HuH-7 (cell line): ENCODE measurements at places on chromosomes 13 and 19.

DNA sequence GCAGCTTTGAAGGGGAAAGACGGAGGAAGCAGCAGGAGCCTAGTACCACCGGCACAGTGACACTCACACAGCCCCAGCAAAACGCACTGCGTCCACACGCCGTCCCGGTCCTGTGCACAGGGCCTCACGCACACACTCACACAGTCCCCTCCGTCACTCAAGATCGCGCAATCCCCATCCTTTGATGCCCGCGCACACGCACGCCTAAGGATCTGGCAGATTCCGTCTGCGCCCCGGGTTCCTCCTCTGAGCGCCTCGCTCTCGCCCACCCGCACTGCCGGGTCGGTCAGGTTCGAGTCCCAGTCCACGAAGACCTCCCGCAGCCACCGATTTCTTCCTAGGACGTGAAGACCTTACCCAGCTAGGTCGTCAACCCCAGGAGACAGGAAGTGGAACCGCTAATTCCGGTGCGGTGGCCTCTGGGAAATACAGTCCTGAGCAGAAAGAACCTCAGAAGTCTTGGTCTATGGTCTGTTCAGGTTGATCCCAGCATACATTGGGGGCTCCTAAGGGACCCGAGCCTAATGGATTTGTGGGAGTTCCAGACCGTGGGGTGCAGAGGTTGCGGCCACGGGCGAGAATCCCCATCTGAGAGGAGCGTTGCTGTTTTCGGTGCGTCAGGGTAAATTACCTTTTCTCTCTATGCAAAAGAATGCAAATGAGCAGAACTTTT is at the start of gene ZNF780B:
Gene ZNF780B (minus strand): TSS at position 400 of the 673 bp plus-strand sequence. CDS start 5,899 bp downstream, outside the sequence.
- peak; percentile 78 for DNase-seq

DNA sequence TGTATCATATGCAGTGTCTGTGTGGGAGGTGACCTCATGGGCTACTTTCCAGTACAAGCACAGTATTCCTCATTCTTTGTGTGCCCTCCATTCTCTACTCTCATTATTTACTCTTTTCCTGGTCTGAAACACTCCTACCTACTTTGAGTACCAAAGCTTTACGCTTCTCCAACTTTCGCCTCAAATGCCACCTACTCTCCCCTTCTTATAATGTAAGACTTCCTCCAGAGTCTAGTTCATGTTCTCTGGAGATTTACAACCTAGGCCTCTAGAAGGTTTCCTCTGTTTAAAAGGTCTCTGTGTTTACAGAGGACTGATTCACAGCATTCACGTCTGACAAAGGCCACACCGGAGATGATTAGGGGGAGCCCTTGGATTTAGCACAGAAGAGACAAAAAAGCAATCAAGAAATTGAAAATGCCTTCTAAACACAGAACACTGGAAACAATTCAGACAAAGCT is 302.0 kb downstream of the KLF12 start:
- DNase-seq = no peak

DNA sequence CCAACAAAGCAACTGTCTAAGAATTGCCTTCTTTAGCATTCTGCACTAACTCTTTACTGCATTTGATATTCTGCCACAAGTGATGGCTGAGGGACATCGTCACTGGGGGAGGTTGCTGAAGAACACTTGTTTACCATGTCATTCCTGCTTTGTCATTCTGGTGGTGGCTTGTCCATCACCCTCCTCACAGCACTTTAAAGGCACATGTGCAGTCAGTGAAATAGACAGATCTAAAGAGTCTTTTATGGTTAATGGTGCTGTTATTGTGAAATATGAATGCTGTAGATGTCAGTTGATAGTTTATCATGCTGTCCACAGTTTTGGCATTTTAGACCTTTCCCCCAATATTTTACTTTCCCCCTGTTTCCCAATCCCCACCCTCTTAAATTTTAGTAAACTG is 120.9 kb upstream of the TSC22D1 start:
- no peak for DNase-seq

DNA sequence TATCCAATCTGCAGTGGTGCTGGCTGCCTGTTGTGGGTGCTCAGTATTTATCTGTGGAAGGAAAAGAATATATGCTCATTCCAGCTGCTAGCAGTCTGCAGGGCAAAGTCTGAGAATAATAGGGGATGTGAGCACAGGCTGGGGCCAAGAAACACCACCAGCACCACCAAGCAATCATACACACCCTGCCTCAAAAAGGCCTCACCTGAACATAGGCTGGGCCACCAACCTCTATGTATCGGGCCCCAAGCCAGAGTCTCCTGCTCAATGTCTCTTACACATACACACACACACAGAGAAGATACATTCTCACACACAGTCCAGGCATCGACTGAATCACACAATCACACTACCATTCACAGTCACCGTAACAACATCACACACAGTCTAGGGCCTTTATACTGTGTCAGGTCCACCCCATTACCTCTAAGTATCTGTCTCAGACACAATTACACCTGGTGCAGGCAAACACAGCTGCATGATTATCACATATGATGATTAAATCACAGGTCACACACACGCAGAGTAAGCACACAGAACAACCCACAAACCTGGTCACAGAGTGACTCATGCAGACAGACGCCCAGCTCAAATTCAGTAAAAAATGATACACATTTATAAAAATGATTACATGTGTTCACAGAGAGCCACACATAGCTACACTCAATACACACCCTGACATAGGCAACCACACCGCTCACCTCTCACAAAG is 1.3 kb upstream of the ZSCAN22 start:
- DNase-seq = no peak

- DNase-seq = no peak
These were observed 62.3 kb downstream of the COL4A2 start for GRCh38 chr13:110369400-110369799.

DNA sequence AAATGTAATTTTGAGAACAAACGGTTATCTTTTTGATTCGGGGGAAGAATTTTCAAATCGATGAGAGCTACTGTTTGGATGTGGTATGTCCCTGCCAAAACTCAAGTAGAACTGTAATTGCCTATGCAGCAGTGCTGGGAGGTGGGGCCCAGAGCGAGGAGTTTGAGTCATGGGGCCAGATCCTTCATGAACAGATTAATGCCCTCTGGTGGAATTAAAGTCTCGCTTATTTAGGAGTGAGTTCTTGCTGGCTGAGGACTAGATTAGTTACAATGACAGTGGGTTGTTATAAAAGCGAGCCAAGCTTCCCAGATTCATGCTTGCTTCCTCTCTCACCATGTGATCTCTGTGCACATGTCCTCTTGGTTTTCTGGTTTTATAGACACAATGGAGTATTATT is 11.8 kb upstream of the PRR20A start:
- DNase-seq = no peak

DNA sequence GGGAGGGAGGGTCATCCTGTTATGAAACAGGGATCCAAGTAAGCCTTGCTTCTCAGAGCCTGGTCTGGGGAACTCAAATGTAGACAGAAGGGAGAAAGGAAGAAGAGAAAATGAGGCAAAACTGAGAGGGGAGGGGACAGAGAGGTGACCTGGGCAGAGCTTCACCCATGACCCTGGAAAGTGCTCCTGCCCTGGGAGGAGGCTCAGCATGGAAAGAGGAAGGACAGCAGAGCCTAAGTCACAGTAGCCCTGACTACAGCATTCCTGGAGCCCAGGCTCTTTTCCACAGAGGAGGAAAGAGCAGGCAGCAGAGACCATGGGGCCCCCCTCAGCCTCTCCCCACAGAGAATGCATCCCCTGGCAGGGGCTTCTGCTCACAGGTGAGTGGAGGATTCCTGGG is at the start of gene CEACAM3:
Gene CEACAM3 (plus strand): TSS at position 226 of the 400 bp plus-strand sequence. CDS start 91 bp downstream, at position 317.
- DNase-seq = no peak

DNA sequence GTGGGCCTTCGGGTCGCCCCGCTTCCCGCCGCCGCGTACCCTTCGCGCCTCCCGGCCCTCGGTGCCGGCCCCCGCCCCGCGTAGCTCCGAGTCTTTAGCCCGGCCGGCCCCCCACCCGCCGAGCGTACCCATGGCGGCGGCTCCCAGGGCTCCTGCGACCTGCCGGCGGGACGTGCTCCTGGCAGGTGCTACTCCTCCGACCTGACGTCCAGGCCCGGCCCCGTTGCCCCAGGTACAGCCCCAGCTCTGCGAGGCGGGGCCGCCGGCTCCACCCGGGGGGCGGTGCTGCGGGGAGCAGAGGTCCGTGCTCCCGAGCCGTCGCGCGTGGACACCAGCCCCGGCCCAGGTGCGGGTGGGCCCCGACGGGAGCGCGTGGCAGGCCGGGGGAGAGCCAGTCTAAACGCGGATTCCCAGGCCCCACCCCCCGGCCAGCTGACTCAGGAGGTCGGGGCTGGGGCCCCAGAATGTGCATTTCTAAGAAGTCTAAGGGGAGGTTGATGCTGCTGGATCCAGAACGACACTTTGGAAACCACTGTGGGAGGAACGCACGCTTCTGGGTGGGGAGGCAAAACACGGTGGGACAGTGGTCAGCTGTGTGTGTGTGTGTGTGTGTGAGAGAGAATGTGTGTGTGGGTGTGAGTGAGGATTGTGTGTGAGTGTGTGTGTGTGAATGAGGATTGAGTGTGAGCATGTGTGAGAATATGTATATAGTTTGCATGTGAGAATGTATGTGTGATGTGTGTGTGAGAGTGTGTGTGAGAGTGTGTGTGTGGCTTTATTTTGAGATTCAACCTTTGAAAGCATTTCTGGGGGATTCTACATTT is at the start of gene SLC15A1:
Gene SLC15A1 (minus strand): TSS at position 206 of the 824 bp plus-strand sequence. CDS start 74 bp downstream, at position 132.
- no peak for DNase-seq

GRCh38 chr19:30897034-30897433 is 452.2 kb downstream of the TSHZ3 start:
- DNase-seq = no peak
